ENCODE measurements at places on chromosomes 2 and 18.

GRCh38 chr18:29726646-29727045 is 1315.9 kb downstream of the DSC3 start:
- no peak for DNase-seq

GRCh38 chr2:7047661-7048060 is 130.4 kb downstream of the RNF144A start:
- no peak for DNase-seq

- DNase-seq = no peak
Observed at GRCh38 chr2:166627893-166628292, 133.8 kb upstream of the SCN7A start.

DNA sequence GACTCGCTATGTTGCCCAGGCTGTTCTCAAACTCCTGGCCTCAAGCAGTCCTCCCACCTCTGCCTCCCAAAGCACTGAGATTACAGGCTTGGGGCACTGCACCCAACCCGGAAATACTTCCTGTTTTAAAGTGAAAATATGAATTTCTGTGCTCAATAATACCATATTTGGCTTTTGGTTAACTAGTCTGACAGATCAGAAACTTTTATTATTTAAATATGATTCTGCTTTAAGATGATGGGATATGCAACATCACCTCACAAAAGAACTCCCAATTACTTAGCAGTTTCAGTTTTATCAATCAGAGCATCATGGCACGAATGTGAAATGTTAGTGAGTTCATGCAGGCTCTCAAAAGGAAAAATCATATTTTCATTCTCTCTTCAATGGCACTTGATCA is 120.6 kb downstream of the PTRHD1 start:
- no peak for DNase-seq

- no peak for DNase-seq
Observed at GRCh38 chr2:237193436-237193835, 107.7 kb downstream of the COPS8 start.

DNA sequence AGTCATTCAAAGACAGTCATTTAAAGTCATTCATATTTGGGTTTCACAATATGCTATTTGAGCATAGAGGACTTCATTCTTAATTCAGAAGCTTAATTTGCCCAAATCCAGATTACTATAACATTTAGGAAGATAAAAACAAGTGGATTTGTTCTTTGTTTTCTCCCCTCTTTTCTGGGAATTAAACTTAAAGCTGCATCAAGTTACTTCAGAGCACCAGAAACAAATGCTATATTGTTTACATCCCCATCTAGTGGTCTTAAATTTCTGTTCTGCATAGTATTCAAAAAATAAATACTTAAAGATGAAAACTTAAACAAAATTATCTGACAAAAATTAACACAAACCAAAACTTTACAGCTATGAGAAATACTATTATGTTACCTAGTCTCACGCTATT is 34.7 kb upstream of the MARCHF7 start:
- DNase-seq = no peak

DNA sequence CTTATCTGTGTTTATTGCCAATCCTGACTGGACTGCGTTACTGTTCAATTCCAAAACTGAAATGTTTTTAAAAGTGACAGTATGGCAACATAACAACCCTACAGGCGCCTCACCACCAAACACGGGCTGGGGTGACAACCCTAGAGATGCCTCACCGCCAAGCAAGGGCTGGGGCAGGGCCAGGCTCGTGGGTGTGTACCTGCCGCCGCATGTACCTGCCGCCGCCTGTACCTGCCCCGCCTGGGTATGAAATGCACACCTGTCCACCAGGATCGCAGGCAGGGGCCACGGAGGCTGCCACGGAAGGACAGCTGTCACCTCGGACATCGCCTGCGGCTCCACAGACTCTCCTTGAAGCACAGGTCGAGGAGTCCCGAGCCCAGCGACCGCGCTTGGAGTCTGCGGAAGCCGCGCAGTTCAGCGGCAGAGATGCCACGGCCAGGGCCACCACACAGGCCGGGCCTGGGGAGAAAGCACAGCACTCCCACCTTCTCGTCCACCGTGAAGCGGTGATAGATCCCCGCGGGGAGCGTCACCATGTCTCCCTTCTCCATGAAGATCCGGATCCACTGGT is 18.9 kb downstream of the ADI1 start:
- no peak for DNase-seq

DNA sequence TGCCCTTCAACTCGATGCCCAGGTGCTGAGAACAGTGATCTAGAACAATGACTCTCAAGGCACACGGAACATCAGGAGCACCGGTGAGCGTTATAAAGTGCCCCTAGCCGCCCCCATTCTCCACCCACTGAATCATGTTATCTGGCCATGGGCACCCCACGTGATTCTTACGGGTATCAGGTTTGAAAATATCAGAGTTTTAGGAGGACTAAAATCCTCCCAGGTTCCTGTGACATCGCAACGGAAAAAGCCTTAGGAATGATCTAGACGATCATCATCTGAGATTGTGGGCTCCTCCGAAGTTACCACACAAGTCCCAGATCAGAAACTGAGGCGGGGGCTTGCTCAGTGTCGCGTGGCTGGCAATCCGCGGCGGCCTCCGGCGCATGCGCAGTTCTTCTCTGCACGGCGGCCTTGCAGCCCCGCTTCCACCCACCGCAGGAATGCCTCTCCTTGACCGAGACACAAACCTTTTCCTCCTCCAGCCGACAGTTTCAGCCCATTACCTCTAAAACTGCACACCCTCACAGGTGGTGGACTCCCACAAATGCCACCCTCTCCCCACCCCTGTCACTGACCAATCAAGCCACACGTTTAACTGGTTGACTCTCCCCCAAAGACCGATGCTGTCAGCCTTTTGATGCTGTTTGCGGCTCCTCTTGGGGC is 5.8 kb upstream of the MRPL33 start:
- peak; percentile 51 for DNase-seq

- DNase-seq = no peak
Observed at GRCh38 chr18:50749945-50750344, 69.9 kb downstream of the MRO start.

DNA sequence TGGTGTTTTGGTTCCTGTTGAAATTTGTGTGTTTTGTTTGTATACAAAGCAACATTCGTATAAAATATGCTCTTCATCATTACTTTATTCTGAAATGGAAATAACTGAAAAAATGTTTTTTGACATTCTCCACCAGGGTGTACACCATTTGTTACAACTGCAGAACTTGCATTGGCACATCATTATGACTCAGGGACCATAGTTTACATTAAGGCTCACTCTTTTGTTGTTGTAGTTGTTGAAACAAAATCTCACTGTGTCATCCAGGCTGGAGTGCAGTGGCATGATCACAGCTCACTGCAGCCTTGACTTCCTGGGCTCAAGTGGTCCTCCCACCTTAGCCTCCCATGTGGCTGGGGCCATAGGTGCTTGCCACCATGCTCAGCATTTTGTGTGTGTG is 676.6 kb downstream of the TDRD15 start:
- DNase-seq = no peak

GRCh38 chr2:214881647-214882202 is 72.2 kb upstream of the BARD1 start:
- DNase-seq = no peak

DNA sequence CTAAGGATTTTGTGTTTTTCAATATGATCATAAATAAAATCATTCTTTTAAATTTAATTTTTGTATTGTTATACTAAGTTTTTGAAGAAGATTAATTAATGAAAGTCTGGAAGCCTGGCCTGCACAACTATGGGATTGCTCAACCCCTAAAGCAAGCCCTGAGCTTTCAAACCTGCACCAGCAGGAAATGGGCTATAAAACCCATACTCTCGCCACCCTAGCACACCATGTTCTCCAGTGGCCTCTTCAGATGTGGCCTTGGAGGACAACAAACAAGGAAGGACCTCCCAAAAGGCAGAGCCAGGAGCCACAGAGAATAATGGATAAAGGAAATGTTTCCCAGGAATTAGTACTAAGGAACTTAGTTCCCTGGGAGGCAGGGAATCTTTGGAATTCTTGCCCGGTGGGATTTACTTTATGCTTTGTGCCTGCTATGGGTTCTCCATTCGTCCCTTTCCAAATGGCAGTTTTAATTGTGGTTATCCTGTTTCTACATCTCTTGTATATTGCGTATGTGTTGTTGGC is 212.5 kb downstream of the ZFP36L2 start:
- no peak for DNase-seq

DNA sequence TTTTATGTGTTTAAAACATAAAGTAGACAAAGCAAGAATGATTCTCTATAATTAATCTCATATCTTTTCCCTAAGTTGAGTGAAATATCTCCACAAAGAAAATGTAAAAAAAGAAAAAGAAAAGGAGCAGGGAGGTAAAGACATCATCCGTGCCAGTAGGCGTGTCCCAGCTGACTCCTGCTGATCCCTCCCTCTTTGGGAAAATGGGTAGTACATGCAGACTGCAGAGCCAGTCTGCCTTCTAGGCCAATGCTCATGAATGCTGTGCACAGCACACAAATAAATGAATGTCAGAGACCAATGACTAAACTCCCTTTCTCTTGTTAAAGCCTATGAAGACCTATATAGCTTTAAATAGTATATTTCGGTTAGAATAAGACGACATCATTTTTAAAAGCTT is 64.7 kb downstream of the RAPH1 start:
- DNase-seq = no peak

DNA sequence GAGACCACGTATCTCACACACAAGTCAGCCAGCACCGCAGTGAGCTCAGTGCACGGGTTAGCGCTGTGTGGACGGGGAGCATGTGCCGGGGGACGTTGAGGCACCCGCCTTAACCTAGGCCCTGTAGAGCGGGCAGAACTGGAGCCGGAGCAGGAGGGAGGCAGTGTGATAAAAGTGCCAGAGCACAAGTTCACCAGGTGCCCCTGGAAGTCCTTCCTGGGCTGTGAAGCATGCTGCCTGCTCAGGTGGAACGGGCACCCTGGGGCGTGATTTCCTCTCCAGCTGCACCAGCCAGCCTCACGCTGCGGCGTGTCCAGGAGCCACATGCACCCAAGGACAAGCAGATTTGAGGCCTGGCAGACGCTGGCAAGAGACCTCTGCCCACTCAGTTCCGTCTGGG is 50.3 kb downstream of the ITGB1BP1 start:
- no peak for DNase-seq

DNA sequence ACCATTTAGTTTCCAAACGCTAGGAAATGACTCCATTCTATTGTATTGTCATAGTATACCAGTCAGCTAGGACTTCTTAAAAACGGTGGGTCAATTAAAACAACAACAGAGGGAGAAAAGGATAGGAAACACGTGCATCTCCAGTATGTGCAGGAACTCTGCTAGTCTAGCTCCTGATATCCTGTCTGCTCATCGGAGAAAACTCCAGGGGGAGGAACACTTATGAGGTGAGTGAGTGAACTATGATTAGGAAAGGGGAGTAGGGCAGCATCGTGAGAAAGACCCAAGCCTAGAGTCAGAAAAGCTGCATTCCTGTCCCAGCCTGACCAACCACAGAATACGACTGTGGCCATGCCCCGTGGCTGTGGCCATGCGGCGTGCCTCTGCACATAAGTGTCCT is 34.2 kb downstream of the DTNB start:
- DNase-seq = no peak

GRCh38 chr18:46073474-46074331 is 1.6 kb upstream of the PSTPIP2 start:
- peak; percentile 46 for DNase-seq

DNA sequence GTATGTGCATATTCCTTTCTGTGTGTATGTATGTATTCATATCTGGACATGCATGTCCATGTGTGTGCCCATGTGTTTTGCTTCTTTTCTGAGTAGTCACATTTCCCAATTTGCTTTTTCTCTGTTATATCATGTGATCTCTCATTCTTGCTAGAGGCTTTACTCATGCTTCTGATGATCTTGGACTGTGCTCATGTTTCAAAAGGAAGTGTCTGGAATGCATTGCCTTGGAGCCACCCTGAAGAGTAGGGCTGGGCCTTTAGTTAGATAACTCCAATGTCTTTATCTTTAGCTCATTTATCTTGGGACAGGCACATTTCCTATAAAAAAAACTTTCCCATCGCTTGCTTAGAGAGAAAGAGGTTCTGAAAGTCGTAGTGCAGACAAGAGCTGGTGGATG is 859.2 kb downstream of the CNTNAP5 start:
- DNase-seq = no peak

DNA sequence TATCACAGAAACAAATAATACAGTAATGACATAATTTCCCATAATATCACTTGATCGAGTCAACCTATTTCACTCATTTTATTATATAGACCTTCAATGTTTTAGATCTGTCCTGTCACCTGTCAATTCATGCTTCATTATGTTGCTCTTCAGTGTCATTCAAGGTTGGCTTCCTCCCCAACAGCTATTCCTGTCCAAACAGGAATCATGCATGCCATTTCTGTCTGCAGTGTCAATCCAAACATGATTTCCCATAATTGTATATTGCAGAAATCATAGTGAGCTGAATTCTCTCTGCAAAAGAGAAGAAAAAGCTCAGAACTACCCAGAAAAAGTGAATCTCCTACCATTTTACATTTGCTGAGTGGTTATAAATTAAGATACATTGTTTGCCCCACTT is 628.6 kb downstream of the NR4A2 start:
- DNase-seq = no peak

DNA sequence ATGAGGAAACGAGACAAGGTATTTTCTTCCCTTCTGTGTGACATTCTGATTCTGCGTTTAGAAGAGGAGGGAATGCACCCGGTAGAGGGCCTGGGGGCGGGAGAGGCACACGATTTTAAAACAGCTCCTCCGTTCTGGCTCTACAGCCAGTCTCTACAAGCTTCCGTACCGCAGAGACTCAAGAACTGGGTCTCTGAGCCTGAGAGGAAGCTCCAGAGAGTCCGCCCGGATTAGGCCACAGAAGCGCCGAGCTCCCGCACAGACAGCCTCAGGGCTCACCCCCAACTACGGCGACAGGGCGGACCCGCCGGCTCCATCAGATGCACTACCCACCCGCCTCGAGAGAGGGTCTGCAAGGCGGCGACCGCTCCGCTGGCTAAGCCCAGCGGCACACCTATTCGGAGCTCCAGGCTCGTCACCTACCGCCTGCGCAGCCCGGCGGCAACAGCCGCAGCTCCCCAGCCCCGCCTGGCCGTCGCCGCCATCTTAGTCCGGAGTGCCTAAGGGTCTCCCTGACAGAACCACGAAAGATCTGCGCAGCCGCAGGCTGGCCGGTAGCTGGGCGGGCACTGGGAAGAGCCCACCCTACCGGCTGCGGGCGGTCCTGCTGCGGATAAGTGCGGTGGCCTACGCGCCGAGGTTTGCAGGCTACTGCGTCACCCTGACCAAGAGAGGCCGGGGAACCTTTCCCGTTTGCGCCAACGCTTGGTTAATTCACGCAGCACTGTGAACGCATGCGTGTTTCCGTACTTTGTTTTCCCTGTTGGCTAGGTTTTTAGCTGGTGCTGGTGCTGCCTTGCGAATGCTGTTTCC is at the start of gene NFU1:
TSS of gene NFU1 (minus strand) at position 498 of the 813 bp plus-strand sequence. CDS start at position 485, 13 bp downstream.
- DNase-seq = peak; percentile 99

DNA sequence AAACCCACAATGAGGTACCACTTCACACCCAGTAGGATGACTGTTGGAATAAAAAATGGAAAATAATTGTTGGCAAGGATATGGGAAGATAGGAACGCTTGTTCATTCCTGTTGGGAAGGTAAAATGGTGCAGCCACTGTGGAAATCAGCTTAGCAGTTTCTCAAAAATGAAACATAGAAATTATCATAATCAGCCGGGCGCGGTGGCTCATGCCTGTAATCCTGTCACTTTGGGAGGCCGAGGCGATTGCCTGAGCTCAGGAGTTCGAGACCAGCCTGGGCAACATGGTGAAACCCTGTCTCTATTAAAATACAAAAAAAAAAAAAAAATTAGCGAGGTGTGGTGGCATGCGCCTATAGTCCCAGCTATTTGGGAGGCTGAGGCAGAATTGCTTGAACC is 23.4 kb downstream of the AMER3 start:
- DNase-seq = no peak

- DNase-seq = no peak
Observed at GRCh38 chr2:85917887-85918795, 29.4 kb upstream of the ST3GAL5 start.

GRCh38 chr2:217930761-217931563 is 71.8 kb downstream of the TNS1 start:
- no peak for DNase-seq
